Neural progenitor cell (in vitro differentiated cells): ENCODE measurements at places on chromosomes 16 and 17. TPM values are rescaled to one million over a fixed set of nuclear protein-coding genes. Genes with fewer than 3 reads are reported as not detected.

- DNase-seq: no peak
- H3K27ac ChIP-seq: no peak overlapping the region
- H3K27me3 ChIP-seq: no peaks in the 10 kb centered on the region
- H3K4me1 ChIP-seq: no peaks in the 10 kb centered on the region
- no peaks in the 10 kb centered on the region for H3K36me3 ChIP-seq
Measured at GRCh38 chr16:27482397-27483087, 67.2 kb downstream of the GTF3C1 start.

DNA sequence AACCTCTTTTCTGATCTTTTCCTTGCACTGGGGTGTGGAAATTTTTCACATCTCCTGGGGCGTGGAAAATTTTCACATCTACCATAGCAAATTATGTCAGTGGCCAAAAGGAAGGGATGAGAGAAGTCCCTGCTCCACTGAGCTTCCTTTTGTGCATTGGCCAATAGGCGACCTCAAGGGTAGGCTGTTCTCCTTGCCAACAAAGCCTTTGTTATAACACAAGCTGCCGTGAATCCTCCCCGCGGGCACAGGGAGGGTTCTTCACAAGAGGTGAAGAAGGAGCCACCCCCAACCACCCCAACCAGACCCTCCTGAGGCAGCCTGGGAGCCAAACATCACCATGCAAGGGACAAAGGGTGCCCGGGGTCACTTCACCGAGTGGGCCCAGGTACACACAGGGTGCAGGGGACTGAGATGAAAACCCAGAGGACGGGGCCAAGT lies 6.5 kb downstream of the SLC5A11 start:
- no peaks in the 10 kb centered on the region for H3K4me1 ChIP-seq
- no peak overlapping the region for H3K4me3 ChIP-seq
- H3K27me3 ChIP-seq: no peaks in the 10 kb centered on the region
- no peaks in the 10 kb centered on the region for H3K36me3 ChIP-seq
- no peak overlapping the region for H3K27ac ChIP-seq
- peak; percentile 18 for DNase-seq

DNA sequence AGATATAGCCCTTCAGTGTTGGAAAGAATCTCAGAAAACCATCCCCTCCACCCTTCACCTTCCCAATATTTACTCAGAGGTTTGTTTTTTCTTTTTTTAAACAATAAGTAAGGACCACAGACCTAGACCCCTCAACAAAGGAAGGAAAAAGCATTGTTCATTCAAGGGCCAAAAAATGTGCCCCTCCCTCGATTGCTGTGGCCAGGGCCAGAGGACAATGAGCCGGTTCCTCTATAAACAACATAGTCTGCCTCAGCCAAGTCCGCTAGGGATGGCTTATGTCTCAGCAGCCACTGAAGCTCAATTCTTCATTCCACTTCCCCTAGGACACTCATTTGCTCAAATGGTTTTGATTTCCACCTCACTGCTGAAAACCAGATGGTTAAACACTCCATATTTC lies 24.0 kb downstream of the TRIM16 start:
- H3K4me3 ChIP-seq: no peak overlapping the region
- no peak overlapping the region for H3K27ac ChIP-seq
- H3K36me3 ChIP-seq: no peaks in the 10 kb centered on the region
- DNase-seq: no peak

GRCh38 chr16:67105881-67106280 lies 3.9 kb upstream of the PHAF1 start:
- no peak for DNase-seq
- H3K4me3 ChIP-seq: no peak overlapping the region
- peaks cover 7% of the 10 kb centered on the region for H3K27me3 ChIP-seq
- no peaks in the 10 kb centered on the region for H3K36me3 ChIP-seq
- H3K27ac ChIP-seq: no peak overlapping the region

DNA sequence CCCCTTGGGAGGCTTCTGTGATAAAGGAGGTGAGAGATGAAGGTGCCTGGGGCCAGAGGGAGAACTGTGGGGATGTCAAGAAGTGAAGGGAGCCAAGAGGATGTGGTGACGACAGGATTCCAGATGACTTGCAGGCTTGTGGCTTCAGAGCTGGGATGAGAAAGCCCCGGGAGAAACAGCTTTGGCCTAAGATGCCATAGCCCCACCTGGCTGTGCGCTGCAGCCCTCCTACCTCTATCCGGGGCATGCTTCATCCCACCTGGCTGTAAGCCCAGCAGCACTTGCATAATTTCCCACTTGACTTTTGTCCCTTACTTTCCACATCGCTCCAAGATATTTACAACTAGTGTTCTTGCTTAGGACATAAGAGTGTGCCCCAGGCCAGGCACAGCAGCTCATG lies 29.3 kb downstream of the GINS3 start:
- H3K4me1 ChIP-seq: peaks cover 51% of the 10 kb centered on the region
- no peak for DNase-seq
- no peaks in the 10 kb centered on the region for H3K36me3 ChIP-seq
- no peaks in the 10 kb centered on the region for H3K27me3 ChIP-seq
- H3K27ac ChIP-seq: no peak overlapping the region

DNA sequence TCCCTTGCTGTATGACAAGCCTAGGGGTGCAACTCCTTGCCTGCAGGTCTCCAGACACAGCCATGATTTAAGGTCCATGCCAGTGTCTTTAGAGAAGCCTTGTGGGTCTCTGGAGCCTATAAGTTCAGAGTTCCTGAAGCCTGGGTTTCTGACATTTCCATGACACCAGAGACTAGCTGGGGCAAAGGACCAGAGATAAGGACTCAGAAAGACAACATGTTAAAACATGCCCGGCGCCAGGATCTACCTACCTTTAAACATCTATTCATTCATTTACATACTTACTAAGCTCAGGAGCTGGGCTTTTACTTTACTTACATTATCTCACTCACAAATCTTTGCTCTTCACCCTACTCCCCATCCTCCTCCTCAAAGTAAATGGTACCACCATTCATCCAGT lies 1.5 kb downstream of the MRPL27 start:
- H3K4me3 ChIP-seq: no peak overlapping the region
- H3K27me3 ChIP-seq: no peaks in the 10 kb centered on the region
- H3K27ac ChIP-seq: no peak overlapping the region
- peaks cover 6% of the 10 kb centered on the region for H3K4me1 ChIP-seq
- DNase-seq: no peak

DNA sequence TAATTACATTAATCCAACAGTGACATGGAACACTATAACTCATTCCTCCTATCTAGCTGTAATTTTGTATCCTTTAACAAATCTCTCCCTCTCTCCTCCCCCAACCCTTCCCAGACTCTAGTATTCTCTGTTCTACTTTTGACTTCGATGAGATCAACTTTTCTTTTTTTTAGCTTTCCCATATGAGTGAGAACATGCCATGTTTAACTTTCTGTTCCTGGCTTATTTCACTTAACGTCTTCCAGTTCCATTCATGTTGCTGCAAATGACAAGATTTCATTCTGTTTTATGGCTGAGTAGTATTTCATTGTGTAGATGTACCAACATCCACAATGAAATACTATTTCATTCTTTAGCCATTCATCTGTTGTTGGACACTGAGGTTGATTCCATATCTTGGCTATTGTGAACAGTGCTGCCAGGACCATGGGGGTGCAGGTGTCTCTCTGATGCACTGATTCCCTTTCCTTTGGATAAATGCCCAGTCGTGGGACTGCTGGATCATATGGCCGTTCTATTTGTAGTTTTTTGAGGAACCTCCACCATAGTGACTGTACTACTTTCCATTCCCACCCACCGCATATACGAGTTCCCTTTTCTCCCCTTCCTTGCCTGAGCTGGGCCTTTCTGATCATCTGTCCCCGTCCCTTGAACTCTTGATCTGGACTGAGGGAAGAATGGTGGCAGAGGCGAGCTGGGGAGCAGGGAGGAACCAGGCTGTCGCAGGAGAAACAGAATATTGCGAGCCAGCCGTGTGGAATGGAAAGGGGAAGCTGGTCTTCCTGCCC lies 7.7 kb upstream of the CEP295NL start:
- no peak overlapping the region for H3K27ac ChIP-seq
- H3K27me3 ChIP-seq: no peaks in the 10 kb centered on the region
- no peak overlapping the region for H3K4me3 ChIP-seq
- no peaks in the 10 kb centered on the region for H3K4me1 ChIP-seq
- no peak for DNase-seq

GRCh38 chr16:56234737-56235136 lies 43.4 kb downstream of the GNAO1 start:
- DNase-seq: no peak
- no peak overlapping the region for H3K4me3 ChIP-seq
- H3K36me3 ChIP-seq: no peaks in the 10 kb centered on the region
- H3K27me3 ChIP-seq: no peaks in the 10 kb centered on the region
- H3K27ac ChIP-seq: no peak overlapping the region

DNA sequence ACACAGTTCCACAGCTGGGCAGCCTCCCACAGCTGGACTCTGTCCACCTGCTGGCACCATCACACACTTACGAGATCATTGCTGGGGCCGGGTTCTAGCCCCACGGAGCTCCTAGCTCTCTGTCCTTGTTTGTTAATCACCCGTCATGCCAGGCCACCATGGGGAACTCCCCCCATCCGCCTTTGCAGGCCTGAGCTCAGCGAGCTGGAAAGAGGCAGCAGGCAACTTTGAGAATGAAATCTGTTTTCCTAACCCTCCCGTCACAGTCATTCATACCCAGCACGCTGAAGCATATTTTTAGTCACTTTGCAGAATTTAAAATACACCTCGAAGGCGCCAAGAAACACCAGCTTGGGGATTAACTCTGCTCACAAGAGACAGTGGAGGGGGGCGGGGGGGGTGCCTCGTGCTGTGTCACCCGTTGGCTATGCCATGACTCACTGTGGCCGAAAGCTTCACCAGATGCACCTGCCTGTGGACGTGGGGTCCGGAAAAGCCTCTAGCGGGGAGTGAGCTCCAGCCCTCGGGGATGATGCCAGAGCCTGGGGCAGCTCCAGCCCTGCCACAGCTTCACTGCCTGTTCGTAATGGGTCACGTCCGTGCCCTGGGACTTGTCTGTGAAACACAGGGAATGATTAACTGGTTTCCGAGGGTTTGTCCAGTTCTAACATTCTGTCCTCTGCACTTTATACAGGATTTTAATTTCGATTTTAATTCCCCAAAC lies 1.4 kb upstream of the SPNS2 start:
- H3K4me1 ChIP-seq: peaks cover 11% of the 10 kb centered on the region
- no peak overlapping the region for H3K4me3 ChIP-seq
- H3K27ac ChIP-seq: no peak overlapping the region
- peaks cover 68% of the 10 kb centered on the region for H3K27me3 ChIP-seq
- no peak for DNase-seq
- H3K36me3 ChIP-seq: no peaks in the 10 kb centered on the region

GRCh38 chr17:49316258-49316570 lies 45.8 kb downstream of the ZNF652 start:
- no peaks in the 10 kb centered on the region for H3K27me3 ChIP-seq
- no peaks in the 10 kb centered on the region for H3K4me1 ChIP-seq
- H3K27ac ChIP-seq: no peak overlapping the region

GRCh38 chr16:23491490-23492391 lies 18.6 kb downstream of the GGA2 start:
- no peaks in the 10 kb centered on the region for H3K27me3 ChIP-seq
- no peaks in the 10 kb centered on the region for H3K4me1 ChIP-seq
- peaks cover 13% of the 10 kb centered on the region for H3K36me3 ChIP-seq
- no peak overlapping the region for H3K27ac ChIP-seq

DNA sequence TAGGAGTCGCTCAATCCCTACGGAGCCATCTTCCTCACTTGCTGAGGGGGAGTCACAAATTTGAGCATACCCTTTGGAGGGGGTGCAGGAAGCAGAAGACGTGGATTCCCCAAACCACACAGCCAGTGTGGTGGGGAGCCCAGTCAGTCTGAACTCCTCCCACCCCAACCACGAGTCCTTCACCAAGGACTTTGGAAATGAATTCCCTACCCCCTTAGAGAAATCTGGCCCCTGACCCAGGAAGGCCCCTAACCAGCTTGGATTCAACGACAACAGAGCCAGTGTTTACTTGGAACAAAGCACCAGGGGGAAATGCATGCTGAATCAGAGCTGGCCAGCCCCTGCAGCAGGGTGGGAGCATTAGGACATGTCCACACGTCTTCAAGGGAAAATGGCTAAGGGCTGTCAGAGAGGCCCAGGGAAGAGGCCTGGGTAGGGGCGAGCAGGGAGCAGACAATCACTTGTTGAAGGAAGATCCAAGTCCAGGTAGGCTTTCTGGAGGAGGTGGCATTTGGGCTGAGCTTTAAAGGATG lies 5.5 kb upstream of the TMEM92 start:
- peaks cover 33% of the 10 kb centered on the region for H3K4me1 ChIP-seq
- DNase-seq: peak; percentile 15
- H3K4me3 ChIP-seq: no peak overlapping the region
- no peak overlapping the region for H3K27ac ChIP-seq
- H3K27me3 ChIP-seq: peaks cover 23% of the 10 kb centered on the region
- no peaks in the 10 kb centered on the region for H3K36me3 ChIP-seq

Gene USP36
- 16.6 and 20.4 TPM in 2 replicates for total RNA-seq

Gene IGF2BP1
- 129 and 137 TPM in 2 replicates for total RNA-seq

Gene C17orf107
- total RNA-seq: 1.1 and 2.3 TPM in 2 replicates

Gene ZNF469
- 0.02 and 0.03 TPM in 2 replicates for total RNA-seq

Gene NDUFAF8
- total RNA-seq: 29.8 and 34.7 TPM in 2 replicates
